Non-pigmented ciliary epithelial cell (primary cell): ENCODE measurements at places on chromosomes 11 and 22.

DNA sequence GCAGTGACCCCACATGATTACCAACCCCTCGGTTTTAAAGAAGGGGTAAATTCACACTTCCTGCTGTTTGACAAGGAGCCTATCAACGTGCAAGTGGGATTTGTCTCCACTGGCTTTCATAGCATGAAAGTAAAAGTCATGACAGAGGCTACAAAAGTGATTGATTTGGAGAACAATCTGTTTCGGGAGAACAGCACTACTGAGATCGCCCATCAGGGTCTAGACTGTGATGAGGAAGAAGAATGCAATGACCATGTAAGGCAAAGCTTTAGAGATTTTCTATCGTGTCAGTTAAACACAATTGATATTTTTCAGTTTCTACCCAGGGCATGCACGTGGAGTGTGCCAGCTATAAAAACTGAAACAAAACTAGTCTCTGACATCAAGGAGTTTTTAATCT is 41.7 kb downstream of the HORMAD2 start:
- DNase-seq, result no peak

DNA sequence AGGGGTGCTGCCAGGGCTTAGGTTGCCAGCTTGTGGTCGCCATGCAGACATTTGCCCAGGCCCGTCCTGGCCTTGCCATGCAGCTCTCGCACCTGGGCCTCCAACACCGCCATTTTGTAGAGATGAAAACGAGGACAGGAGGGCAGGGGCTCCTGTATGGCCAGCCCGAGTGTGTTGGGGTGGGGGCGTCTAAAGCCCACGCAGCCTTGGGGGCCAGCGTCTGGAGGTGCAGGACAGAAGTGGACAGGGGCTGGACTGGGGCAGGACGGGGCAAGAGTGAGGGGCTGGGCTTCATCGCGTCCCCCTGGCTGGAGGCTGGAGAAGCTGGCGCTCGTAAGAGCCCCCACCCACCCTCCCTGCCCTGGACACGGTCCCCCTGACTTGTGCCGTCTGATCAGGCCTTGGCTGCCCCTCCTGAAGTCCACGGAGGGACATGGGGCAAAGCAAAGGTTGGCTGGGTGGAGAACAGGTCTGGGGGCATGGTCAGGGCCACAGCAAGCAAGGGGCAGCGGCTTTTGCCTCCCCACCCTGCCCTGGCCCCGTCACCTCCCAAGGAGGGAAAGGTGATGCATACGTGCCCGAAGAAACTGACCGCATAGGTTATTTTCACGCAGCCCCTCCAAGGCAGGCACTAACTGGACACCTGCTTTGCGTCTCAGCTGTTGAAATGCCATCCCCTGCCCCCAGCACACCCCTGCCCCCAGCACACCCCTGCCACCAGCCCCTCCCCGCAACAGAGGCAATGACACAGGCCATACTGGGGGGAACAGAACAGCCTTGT is 815 bp downstream of the TNNT3 start:
- DNase-seq, result no peak

- no peak for DNase-seq
Measured at GRCh38 chr22:30262112-30262511, 4.5 kb downstream of the OSM start.

DNA sequence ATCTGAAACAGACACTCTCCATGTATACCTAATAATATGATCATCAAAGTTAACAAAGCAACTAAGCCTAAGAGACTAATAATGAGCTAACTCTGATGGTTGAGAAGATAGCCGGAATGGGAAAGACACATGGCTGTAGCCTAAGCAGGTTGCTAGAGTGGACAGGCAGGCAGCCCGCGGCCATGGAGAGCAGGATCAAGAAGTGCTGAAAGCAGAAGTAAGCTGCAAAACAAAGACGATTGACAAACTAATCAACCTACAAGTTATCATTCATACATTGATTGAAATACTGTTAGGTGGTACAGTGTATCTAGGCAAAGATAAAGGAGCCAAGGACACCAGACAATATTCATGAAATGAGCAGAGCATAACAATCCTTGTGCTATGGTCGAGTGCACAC is 29.3 kb downstream of the SLN start:
- DNase-seq, result no peak

DNA sequence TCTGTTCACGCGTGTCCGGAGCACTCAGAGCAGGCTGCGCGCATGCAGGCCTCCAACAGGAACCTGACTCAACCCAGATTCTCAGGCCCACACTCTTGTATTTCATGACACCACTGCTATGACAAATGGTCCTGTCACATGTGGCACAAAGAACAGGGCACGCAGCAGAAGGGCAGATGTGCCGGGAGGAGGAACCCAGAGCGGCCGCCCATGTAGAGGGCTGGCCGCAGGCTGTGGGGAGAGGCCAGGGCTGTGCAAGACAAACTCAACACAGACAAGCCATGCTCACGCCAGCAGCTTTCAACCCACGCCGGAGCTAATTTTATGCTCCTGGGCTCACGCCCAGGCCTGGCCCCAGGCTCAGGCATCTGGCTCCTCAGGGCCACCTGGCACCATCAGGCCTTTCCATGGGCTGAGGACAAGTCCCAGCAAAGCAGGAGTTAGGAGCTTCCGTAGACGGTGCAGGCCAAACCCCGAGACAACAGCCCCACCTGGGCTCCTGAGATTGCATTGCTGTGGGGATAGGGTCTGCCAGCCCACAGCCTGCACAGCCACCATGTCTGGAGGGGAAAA is 40.0 kb downstream of the DUSP8 start:
- DNase-seq, result no peak

DNA sequence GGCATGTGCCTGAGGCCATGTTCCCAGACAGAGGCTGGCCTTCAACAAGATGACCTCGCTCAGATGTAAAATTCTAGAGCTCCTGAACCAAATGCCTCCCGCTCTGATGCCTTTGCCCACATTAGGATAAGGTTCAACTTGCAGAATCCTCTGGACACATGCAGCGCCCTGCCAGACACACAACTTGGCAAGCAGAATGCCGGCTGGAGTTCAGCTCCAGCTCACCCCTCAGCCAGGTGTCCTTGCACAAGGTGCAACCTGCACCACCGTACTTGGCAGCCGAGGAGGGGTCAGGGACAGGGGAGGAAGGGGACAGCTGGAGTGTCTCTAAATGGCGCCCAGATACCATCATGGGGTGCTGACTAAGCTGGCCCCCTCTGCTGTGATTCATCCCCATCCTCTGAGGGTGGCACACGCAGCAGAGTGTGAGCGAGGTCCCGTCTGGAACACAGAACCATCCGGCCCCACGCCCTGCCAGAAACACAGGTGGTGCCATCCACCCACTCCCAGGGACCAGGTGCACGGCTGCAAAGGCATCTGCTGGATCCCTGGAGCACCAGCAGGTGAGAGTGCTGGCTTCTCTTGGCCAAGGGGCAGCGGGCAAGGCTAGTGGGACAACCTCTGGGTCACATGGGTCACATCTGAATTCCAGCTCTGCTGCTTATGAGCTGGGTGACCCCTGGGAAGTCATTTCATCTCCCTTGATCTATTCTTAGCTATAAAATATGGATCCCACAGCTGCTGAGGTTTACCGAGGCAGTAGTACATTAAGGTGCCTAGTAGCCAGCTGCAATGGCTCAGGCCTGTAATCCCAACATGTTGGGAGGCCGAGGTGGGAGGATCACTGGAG is 12.8 kb downstream of the ZMAT5 start:
- no peak for DNase-seq

DNA sequence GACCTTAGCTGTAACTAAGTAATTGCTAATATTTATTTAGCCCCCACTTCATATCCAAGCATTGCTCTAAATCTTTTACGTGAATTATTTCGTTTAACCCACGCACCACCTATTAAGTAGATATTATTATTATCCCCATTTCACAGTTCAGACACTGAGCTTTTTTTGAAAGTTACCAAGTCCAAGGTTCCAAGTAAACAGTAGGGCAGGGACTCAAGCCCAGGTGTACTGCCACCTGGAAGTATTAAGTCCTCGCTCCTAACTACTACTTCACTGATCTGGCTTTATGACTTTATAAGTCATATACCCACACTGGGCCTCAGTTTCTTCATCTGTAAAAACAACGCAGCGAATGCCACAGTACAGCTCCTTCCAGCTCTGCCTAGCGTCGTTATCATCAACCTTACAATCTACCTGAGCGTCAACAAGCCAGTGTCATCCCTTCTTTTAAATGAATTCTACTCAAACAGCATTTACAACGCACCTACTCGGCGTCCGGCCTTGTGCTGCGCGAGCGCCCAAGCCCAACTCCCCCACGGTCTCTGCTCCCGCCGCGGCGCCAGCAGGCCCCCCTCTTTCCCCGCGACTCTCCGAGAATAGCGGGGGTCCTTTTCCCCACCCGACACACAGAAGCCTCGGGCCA is 624 bp downstream of the TMEM41B start:
- no peak for DNase-seq

DNA sequence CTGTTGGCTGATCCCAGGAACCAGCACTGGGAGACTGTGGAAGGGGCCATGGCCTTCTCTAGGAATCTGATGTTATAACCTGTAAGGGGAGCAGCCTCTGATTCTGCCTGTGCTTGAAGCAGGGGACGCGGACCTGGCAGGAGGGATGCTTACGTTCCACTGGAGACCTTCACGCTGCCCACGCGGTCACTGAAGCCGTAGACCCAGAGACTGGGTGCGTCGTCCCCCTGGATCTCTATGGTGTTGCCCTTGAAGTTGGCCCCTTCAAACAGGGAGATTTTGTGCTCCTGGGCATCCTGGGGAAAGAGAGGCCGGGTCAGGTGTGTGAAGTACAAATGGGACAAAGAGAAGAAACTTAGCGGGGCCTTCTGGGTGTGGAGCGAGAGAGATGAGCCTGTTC is 11.8 kb upstream of the TPST2 start:
- DNase-seq, result no peak

- no peak for DNase-seq
Measured at GRCh38 chr11:57485217-57485990, 25.1 kb downstream of the RTN4RL2 start.

DNA sequence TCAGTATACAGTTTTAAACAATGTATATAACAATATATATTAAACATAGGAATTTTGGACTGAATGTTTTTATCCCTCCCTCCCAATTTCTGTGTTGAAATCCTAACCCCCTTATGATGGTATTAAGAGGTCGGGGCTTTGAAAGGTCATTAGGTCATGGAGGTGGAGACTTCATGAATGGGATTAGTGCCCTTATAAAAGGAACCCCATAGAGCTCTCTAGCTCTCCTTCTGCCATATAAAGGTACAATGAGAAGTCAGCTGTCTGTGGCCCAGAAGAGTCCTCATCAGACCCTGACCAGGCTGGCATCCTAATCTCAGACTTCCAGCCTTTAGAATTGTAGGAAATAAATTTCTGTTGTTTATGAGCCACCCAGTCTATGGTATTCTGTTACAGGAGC is 6.5 kb downstream of the NNMT start:
- no peak for DNase-seq

DNA sequence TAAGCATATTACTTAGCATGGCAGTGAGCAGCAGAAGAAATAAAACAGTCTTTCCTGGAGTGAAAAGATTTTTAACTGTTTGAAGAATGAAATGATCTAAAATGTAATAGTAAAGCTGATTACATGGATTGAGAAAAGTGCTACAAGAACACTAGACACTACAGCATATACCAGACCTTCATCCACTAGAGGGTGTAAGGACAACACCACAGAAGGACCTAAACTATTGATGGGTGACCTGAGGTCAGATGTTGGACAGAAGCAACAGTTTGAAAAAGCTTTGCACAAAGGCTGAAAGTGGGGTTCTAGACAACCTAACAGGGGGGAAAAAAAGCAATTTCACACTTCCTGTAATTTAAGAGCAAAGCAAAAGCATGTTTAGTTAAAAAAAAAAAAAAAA is 97.7 kb downstream of the RBFOX2 start:
- no peak for DNase-seq

DNA sequence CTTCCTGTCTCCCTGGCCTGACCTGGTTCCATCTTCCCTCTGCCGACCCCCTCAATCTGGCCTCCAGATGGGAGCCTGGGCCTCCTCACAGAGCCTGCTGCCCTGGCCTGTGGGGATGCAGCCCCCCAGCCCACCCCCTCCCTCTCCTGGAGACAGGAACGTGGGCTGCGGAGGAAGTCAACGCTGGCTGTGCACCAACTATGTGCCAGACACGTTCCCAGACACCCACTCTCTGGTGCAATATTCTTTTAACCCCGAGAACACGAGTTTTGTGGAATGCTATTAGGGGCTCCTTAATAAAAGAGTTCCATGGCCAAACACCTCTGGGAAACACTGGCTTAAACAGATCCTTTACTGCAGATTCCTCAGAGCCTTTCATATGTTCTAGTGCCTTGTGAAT is 15.9 kb downstream of the WNT11 start:
- no peak for DNase-seq

- DNase-seq, result peak; percentile 32
Measured at GRCh38 chr22:41822317-41823057, 10.4 kb upstream of the SREBF2 start.

DNA sequence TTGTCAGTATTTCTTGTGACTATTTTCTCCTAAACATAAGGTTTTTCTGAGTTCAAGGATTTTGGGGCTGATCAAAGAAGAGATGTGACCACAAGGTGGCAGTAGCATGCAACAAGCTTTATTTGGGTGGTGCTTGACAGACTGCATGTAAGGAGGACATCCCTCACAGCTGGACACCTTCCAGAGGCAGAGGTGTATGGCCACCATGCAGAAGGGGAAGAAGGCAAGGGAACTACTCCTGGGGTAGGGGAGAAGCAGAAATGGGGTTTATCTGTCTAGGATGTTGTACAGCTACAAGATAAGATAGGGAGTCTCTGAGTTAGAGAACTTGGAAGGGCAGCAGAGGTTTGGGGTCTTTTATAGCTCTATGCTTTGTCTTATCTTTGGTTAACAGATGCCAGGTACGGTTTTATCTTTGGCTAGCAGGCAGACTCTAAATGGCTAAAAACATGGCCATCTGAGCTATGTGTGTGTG is 5.1 kb upstream of the BIRC2 start:
- DNase-seq, result peak; percentile 58

- no peak for DNase-seq
Measured at GRCh38 chr22:17172029-17172833, 13.2 kb upstream of the HDHD5 start.

GRCh38 chr11:22337596-22338485 is at the start of gene SLC17A6:
Gene SLC17A6, plus strand, starts transcription at chr11:22338381. Its CDS starts 153 bp downstream, at chr11:22338534.
- DNase-seq, result no peak

GRCh38 chr11:77472991-77473800 is 698 bp downstream of the PAK1 start:
- no peak for DNase-seq

DNA sequence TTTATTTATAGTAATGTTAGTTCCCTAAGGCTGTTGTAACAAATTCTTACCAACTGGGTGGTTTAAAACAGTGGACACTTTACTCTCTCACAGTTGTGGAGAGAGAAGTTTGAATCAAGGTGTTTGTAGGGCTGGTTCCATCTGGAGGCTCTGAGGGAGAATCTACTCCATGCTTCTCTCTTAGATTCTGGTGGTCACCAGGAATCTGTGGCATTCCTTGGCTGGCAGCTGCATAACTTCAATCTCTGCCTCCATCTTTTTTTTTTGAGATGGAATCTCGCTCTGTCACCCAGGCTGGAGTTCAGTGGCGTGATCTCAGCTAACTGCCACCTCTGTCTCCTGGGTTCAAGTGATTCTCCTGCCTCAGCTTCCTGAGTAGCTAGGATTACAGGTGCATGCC is 46.3 kb downstream of the LDLRAD3 start:
- DNase-seq, result no peak
